ENCODE measurements at places on chromosomes 11 and 22.

DNA sequence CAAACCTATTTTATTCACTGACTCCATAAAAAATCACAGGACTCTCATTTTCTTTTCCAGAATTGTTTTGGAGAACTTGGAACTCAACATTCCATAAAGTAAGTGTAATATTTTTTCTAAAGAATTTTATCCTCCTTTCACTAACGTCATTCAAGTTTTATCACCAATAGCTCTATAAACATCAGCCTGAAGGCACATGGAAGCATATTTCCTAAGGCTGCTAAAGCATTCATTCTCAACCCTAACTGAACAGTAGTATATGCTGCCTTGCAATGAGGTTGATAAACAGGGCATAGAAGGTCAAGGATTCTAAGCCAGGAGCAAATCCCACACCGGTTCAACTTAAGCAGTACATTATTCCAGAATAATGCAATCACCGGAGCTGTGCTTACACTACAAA lies 273.9 kb downstream of the RAB38 start:
- no peak for DNase-seq

DNA sequence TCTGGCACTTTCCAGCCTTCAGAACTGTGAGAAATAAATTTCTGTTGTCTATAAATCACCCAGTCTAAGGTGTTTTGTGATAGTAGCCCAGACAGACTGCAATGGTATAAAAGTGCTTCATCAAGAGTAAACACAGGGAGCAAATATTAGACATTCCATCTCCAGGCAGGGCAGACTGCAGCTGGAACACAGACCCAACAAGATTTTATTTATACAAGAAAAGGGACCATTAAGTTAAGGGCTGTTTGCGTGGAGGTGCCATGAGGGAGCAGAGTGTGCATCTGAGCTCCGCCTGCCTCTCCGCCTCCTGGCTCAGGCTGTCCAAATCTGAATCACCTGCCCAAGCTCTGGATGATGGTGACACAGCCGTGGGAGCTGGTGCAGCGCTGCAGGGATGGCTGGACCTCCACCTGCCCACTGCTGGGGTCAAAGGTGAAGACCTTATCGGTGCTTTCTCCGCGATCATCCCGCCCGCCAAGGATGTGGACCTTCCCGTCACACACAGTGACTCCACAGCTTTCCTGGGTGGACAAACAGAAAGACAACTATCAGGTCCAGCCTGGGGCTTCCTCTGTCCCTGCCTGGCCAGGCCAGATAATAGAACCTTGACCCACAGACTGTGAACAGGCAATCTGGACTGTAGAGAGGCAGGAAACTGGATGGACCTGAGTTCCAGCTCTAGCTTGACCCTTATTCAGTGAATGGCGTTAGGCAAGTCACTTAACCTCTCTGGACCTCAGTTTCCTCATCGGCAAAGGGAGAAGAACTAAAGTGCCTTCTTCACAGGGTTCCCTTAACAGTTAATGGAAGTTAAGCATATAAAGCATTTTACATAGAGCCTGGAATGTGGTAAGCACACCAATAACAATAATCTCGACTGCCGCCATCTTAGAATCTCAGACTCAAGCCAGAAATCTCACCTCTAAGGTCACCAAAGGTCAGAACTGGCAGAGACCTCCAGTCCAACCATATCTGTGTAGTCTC lies 10.5 kb downstream of the KLHL35 start:
- no peak for DNase-seq

GRCh38 chr11:126497581-126498122 lies 142.2 kb downstream of the ST3GAL4 start:
- no peak for DNase-seq

GRCh38 chr22:25081409-25081824 lies 118.2 kb upstream of the CRYBB3 start:
- no peak for DNase-seq

DNA sequence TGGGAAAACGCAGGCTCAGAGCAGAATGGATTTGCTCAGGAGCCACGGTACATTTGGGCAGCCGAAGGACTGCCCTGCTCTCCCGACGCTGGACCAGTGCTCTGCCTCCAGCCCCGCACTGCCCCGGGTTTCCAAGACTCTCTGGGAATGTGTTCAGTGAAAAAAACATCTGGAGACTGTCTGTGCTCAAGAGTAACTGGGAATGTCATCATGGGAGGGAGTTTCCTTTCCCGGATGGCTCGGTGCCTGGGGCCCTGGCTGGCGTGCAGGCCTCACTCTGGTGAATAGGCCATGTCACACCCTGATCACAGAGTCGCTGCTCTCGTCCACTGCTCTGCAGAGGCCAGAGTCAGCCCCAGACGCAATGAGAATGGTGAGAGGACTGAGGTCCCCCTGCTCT lies 9.8 kb upstream of the APOL6 start:
- DNase-seq: no peak

DNA sequence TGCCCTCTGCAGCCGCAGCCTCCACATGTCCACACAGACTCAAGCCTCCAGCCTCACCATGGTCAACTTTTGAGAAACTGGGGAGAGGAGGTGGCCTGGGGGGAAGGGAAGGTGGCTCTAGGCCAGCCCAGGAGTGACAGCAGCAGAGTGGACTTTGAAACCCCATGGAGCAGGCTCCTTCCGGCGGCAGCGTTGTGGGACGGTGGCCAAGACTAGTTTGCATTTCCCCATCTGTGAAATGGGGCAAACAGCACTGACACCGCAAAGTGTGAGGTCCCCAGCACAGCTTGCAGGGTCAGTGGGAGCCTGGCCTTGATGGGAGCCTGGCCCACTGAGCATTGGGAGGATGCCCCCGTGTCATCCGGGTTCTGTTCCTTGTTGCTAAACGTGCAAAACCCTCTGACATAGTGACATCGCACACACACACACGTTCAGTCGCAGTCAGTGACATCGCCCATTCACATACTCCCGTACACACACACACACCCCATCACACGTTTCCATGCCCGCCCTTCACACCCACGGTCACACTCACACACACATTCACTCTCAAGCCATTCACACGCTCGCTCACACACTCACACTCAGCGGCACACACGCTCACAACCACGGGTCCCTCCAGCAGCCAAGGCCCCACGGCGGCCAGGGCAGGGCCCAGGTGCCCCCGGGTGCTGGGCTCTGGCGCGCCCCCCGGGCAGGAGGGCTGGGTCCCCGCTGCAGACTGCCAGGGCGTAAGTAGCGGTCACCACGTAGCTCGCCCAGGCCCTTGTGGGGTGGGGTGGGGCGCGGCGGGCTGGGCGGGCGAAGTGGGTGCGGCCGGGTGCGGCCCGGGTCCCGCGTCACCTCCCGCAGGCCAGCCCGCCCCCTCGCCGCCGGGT lies 585 bp downstream of the CYB5R3 start:
- DNase-seq: no peak

DNA sequence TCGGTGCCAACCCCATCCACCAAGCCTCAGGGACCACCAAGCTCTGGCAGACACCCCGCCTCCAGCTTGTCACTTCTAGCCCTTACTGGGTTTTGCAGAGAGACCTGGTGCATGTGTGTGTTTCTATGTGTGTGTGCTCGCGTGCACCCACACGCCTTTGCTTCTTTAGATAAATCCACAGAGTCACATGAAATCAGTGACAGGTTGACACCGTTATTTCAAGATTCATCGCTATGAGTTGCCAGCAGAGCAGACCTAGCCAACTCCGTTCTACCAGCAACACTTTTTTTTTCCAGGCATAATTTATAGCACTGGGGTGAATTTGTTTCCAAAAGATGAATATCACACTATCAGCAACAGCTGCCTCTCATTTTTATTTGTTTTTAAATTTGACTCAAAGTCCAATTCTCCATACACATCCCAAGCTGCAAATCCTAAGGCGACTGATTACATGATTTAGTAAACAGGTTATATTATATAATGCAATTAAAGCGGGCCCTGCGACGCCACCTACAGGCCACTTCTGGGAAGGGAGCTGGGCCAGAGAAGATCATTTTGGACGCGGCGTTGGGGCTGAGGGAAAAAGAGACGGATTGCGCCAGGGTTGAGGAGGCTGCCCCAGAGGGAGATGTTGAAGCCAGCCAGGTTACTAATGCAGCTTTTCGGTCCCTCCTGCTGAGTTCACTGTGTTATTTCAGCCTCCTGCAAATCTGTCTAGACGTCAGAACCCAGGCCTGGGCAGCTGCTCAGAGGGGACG lies 150.5 kb downstream of the FEZ1 start:
- DNase-seq: no peak

GRCh38 chr11:108525161-108525560 lies 27.0 kb upstream of the POGLUT3 start:
- DNase-seq: no peak

DNA sequence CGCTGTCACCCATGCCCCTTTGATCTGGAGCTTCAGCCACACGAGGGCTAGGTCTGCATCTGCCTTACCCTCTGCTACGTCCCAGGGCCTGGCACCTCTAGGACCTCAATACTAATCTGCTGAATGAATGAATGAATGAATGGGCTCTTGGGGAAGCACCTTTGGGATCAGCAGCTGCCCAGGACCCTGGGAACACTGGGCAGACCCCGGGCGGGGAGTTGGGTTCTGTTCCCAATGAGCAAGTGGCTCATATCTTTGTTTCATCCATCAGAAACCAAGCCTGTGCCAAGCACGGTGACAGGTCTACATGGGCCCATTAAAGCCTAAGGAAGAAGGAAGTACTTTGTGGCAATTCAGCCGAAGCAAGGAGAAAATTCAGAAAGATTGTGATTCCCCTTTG lies 41.5 kb upstream of the SHISAL1 start:
- no peak for DNase-seq
